Naive thymus-derived CD4-positive, alpha-beta T cell (primary cell): ENCODE measurements at places on chromosomes 12 and 14. TPM values are rescaled to one million over a fixed set of nuclear protein-coding genes. Genes with fewer than 3 reads are reported as not detected.
A peak's percentile ranks its signal among the peaks of the same experiment; 100 is the strongest.

AKAP5 gene
- total RNA-seq, result 0.11 TPM

TRHDE gene
- total RNA-seq, result not detected in 2 replicates

DNA sequence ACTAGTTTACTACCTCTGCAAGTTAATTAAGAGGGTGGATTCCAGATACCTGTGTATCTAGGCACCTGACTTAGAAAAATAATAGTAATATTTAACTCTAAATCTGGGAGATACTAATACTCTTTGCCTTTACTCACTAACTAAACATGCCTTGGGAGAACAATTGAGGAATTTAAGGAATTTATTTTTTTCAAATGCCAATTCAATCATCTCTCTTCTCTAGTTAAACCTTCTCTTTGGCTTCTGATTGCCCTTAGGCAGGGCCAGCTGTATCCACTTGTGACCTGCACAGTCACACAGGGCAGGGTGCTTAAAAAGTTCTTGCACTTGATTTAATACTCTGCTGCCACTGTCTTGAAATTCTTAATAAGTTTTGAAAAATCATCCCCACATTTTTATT is 142.4 kb downstream of the PLCZ1 start:
- DNase-seq, result no peak

GRCh38 chr12:113470871-113471618 is 626 bp downstream of the LHX5 start:
- DNase-seq, result no peak

GRCh38 chr14:75249958-75250336 is 28.7 kb upstream of the FOS start:
- DNase-seq, result no peak

DNA sequence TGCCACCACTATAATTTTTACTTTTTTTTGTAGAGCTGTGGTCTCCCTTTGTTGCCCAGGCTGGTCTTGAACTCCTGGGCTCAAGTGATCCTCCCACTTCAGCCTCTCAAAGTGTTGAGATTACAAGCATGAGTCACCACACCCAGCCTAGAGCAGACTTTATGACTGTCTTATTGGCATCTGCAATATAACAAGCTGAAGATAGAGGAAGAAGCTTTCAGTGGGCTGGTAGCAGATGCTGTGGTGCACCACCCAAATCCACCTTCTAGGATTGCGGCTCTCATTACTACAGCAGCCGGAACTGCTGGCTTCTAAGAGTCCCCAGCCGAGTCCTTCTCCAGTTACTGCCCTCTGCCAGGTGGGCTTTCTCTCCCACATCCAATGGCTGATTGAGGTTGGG is 7.6 kb upstream of the STK38L start:
- DNase-seq, result no peak

DNA sequence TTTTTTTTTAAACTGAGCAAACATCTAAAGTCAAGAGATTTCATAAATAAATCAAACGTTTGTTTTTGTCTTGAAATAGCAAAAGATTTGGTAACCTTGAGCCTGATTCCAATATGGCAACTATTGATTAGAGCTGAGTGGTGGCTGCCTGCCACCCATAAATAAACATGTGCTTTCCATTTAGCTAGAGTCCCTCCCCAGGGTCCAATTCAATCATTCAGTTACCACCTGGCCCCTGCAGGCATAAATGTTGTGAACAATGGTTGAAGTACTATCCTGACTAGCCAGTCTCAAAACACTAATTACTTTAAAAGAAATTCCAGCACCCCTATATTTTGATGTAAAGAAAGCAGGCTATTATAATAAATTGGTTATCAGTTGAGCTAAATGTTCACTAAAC is 129.7 kb upstream of the GRIP1 start:
- DNase-seq, result no peak

GRCh38 chr14:92568621-92569479 is 55.3 kb downstream of the RIN3 start:
- DNase-seq, result no peak

DNA sequence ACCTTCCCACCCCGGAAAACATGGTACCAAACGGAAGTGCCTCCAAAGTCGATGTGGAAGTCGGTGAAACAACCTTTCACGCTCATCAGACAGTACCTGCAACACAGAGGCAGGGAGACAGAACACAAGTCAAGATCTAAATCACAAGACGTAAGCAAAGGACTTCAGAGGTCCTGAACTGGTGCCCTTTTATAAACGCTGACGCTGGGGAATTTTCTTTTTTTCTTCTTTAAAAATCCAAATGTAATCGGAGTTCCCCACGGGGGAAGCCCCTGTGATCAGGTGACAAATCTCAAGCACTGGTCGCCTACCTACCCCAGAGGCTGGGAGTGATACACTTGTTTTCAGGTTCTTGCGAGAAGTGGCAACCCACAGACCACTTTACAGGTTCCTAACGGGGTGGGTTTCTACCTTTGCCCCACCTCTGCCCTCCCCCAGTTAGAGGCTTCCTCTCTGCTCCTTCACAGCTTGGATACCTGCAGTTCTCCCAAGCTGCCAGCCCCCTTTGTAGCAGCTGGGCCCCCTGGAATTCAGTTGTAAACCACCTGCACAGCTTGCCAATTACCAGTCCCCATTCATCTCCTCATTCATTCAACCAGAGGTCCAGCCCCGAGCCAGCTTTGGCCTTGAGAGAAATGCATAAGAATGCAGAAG is 46.2 kb downstream of the KDM2B start:
- DNase-seq, result peak; percentile 28

GRCh38 chr12:11233532-11233931 is 36.0 kb downstream of the PRB3 start:
- no peak for DNase-seq

DNA sequence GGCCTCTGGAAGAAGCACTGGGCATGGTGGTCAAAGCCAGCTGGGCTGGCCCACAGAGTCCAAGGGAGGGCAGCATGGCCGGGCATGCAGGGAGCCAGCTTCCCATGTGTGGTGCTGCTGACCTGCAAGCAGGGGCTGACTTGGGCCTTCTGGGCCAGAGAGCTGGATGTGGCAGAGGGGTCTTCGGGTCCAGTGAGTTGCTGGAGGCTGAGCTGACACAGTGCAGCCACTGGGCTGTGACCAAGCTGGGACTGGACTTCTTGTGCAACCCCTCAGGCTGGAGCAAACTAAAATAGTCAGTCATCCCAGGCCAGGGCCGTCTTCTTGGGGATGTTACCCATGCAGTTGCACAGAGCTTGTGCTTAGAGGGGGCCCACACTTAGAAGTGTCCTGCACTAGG is 7.3 kb upstream of the RIN3 start:
- DNase-seq, result no peak

DNA sequence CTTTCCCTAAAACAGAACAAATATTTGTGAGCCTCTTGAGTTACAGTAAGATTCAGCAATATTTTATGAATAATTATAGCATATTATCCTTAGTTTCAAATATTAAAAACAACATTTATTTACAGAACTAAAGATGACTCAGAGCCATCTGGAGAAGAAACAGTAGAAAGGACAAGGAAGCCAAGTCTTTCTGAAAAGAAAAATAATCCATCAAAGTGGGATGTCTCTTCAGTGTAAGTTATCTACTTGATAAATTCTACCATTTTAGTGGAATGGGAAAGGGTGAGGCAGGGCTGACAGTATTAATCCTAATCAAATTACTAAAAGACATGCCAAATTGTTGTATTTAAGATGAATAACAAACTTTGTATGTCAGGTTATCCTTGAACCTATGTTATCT is 88.1 kb downstream of the DNAI7 start:
- DNase-seq, result no peak

DNA sequence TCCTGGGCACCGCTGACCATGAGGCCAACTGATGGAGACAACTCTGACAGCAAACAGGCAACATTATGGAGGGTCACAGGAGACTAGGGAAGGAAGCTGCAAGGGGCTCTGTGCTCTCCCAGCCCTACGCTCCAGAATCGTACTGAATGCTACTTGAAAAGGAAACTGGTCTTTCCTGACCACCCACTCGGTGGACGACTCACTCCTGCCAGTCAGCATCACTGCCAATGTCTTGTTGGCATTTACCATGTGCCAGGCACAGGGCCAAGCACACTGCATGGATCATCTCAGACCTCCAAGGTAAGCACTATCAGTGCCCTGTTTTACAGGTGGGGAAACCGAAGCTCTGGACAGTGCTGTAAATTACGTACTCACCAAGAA is 38.0 kb downstream of the CCDC85C start:
- no peak for DNase-seq

DNA sequence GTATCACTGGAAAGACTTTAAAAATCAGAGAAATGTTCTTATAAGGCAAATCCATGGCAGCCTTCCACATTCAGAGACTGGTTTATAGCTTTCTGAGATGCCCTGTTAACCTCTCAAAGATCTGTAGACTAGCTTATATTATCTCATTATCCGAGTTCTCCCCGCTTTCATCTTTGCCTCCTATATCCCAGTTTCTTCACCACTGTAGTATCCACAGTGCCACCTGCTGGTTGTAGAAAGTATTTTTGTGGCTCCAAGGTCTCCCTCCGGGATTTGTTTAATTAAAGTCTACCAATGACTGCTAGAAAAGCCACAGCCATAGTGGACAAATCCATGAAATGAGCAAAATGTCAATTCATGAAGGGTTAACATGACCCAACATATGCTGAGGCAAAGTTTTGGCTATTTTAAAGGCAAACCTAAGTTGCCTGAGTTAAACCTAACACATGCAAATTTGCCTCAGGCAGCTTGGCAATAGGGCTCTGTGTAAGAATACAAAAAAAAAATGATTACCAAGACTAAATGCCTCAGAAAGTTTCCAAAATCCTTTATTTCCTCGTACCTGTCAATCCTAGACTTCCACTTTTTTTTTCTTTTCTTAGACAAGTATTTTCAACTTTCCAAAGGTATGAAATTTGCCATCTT is 218.8 kb upstream of the BMP4 start:
- DNase-seq, result no peak

DNA sequence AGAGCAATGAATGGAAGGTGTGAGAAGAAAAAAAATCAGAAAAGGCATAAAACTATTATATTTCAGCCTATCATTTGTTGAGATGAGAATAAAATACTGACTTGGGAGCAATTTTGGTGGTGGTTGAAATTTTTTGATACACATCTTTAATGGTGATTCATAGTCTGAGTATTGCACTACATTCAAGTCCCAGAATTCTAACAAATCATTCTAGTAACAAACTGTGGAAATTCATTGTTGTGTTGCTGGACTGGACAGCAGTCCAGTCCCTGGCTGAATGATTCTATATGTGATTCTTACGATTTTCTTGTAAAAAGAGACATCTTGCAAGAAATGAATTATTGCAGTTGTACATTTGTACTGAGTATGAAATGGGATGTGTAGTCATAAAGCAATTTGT is 268.6 kb downstream of the TRHDE start:
- DNase-seq, result no peak

DNA sequence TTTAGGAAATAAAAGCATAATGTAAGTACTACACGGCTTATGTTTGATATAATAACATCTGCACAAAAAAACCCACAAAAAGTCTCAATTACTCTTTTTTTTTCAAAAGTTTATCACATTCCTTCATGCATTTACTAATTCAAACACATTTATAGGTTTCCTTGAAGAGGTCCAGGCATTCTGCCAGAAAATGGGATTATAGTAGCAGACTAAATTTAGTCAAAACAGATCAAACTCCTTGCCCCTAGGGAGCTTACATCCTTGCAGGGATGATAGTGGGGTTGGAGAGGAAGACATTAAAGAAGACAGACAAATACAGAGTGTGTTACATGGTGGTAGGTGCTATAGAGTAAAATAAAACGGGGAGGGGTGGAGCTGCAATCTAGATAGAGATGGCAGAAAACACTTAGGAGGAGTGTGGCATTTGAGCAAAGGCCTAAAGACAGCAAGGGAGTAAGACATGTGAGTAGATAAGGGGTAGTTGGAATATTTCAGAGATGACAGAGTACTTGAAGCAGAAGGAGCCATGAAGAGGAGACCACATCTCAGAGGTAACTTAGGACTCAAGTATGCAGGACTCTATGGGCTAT is 266.9 kb downstream of the PPFIA2 start:
- no peak for DNase-seq
